ENCODE measurements at places on chromosomes 12 and 14.

DNA sequence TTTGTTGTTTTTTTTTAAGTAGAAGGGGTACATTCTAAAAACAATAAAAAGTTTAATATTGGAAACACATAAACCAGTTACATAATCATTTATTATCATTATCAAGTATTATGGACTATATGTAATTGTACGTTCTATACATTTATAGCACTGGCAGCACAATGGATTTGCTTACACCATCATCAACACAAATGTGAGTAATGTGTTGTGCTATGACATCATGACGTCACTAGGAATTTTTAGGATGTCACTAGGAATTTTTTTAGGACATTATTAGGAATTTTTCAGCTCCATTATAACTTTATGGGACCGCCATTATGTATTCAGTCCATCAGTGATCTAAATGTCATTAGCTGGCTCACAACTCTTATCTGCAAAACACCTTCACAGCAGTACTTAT lies 126.8 kb upstream of the SYT10 start:
- DNase-seq, result no peak

GRCh38 chr12:11026118-11026517 lies 3.7 kb upstream of the TAS2R19 start:
- no peak for DNase-seq

DNA sequence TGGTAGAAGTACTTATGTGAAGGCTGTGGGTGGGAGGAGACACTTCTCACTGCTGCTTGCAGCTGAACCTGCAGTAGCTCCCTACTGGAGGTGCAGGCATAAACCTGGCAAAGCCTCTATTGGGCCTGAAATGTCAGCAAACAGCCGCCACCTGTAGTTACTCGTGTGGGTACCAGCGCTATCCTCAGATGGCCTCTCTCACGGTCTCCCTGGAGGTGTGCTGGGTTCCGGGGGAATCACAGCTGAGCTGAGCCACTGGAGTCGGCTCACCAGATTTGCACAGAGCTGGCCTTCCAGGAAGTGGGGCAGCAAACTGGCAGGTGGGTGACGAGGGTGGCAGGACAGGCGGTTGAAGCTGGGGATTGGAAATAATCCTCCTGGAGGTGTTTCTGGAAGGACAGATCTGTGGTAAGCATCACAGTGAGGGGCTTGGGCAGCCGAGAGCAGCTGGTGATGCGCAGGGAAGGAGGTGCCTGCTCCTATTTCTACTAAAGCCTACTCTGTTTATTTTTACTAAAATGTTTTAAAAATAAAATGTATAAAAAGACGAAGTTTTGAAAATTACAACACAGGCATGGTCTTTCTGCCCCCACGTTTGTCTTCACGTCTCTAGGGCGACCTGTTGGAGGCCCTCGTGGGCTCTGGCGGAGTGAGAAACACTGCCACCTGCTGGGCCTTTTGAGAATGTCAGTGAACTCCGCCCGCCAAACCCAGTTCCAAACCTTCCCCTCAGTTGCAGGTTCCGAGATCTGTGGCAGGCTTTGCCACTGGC lies 67.8 kb upstream of the PLEKHG3 start:
- peak; percentile 32 for DNase-seq

DNA sequence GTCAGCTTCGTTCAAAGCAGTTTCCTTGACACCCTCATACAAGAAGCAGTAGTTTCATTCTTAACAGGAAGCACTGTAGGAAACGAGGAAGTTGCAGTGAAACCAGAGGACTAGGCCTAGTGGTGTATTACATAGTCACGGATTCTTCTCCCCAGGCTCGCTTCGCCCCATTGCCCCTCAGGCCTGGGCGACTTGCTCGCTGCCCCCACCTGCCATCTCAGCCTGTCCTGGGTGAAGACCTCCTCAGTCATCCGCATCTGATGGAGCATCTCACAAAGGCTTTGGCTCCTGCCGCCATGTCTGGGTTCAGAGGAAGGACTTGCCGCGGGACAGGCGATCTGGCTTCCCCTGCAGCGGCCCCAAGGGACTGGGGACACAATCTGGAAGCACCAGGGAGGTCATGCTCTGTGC lies 93.5 kb downstream of the LMNTD1 start:
- no peak for DNase-seq

DNA sequence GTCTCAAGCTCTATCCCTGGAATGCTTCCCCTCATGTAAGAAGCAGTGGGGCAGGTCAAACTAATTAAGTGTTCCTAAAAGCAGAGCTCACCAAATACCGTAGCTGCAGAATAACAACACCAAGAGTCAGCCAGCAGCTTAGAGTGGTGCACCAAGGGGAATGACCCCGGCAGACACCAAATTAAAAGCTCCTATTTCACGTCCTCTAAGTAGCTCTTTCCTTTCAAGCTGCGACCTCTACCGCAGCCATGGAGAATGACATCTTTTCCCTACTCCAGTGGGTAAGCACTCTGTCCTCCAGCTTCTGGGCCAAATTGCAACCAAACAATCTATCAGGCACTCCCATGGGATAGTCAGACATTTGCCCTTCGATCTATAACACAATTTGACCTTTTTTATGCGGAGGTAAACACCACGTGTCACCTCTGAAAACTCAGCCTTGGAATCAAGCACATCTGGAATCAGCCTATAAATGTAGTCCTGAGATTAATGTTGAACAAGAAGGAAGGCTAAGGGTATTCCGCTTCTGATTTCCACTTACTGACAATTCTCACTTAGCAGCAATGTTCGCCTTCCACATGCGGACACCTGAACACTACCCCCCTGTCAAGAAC lies 67.6 kb upstream of the CDKN3 start:
- no peak for DNase-seq

- no peak for DNase-seq
Observed at GRCh38 chr12:32819424-32819823, 63.7 kb upstream of the YARS2 start.

- DNase-seq, result no peak
Observed at GRCh38 chr12:95918194-95918993, 24.0 kb downstream of the CCDC38 start.

DNA sequence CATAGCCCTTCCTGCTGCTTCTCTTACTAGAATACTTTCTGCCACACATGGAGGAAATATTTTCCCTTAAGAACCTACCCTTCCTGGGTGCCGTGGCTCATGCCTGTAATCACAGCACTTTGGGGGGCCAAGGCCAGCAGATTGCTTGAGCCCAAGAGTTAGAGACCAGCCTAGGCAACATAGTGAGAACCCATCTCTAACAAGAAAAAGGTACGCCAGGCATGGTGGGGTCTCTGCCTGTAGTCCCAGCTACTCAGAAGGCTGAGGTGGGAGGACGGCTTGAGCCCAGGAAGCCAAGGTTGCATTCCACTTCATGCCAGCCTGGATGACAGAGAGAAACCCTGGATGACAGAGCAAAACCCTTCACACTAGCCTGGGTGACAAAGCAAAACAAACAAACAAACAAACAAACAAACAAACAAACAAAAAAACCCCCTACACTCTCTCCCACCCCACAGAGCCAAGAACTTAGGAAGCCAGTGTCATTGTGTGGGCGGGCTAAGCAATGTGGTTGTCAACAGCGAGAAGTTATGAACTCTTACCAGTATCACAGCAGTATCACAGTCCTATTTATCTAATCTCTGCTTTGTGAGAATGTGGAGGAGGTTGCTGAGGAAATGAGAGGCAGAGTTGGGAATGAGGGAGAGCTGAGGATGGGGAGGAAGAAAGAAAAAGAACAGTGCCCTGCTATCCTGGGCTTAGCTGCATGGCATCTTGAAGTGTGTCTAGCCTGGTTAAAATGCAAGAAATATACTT lies 53.8 kb upstream of the CLEC14A start:
- no peak for DNase-seq

DNA sequence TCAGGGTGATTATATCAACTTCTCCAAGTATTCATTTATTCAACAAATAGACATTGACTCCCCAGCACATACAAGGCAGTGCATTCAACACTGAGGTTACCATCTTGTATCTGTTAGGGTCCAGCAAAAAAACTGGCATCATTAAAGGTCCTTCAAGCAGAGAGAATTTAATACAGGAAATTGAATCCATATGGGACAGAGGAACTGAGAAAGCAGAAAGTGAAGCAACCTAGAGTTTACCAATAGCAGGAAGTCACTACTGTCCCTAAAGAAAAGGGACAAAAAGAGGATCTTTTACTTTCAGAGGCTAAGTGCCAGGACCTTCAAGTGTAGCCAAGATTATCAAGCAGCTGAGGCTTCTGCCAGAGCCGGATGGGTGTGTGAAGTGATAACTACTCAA lies 237.8 kb upstream of the TBX3 start:
- DNase-seq, result no peak

DNA sequence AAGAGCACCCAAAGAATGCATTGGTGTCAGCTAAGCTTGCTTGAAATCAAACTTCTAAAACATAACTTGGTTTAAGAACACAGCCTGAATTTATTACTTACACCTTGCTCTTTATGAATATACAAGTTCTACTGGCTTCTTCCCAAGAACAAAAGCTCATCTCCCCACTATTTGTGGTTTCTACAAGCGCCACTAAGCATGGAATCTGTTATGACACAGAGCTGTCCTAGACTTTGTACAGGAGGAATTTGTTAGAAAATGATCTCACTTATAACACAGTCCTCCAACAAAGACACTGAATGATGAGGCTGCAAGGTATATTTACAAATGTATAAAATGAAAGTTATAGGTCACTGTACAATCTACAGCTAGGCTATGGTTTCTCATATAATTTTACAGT lies 452.1 kb downstream of the BCAT1 start:
- DNase-seq, result no peak

DNA sequence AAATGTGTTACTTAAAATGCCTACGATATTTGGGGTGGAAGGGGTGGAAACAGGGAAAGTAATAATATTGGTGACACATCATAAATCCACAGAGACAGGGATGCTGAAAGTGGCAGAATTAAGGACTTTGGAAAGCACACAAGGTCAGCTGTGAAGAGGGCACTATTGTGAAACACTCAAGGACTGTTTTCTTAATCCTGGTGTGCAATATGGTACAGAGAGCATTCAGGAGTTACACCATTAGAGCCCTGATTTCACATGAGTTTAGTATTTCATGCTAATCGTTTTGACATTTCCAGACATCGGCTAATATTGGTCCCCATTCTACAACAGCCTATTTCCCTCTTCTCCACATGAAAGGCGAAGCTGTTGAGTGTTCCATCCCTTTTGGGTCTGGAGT lies 219.2 kb downstream of the MSRB3 start:
- DNase-seq, result no peak

Data from stimulated activated CD4-positive, alpha-beta T cell treated with anti-CD3 and anti-CD28 coated beads, Interleukin-1b, Interleukin-23, amount 100 ng/mL, for 1 hour (primary cell).